ENCODE measurements at places on chromosomes 3 and 15.

GRCh38 chr15:71121442-71121841, 6.2 kb downstream of the THSD4 start:
- no peak for DNase-seq

DNA sequence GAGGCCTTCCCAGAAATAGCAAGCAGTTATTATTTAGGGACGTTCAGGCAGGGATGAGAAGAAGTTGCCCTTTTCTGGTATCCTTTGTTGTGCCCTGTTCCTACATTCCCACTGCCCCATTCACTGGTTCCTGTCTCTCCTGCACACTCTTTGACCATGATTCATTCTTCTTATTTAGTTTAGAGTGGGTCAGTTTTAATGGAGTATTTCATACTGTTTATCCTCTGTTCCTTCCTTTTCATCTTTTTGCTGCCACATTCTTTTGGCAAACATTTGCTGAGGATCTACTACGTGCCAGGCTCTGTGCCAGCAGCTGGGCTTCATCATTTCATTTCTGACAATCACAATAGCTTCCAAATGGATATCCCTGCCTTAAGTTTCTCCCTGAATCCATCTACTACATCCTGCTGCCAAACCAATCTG, 11.8 kb upstream of the EID1 start:
- DNase-seq, result no peak

DNA sequence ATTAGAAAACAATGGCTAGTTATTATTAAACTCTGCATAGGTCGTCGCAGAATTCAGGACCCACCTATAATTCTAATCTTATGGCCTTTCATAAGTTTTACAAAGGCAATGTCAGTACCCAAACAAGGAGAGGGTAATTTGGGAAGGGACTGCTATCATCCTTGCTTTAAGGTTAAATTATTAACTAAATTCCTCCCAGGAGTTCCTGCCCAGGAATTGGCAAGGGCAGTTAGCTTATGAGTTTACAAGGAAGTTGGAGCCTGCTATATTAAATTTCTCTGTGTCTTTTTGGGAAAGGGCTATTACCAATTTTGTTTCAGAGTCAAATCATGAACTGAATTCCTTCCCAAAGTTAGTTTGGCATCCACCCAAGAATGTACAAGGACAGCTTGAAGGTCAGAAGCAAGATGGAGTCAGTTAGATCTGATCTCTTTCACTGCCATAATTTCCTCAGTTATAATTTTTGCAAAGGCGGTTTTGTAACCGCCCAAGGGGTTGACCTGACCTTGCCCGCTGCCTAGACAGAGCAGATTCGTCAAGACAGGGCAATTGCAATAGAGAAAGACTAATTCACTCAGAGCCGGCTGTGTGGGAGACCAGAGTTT, 45.3 kb upstream of the LHFPL4 start:
- DNase-seq, result no peak

DNA sequence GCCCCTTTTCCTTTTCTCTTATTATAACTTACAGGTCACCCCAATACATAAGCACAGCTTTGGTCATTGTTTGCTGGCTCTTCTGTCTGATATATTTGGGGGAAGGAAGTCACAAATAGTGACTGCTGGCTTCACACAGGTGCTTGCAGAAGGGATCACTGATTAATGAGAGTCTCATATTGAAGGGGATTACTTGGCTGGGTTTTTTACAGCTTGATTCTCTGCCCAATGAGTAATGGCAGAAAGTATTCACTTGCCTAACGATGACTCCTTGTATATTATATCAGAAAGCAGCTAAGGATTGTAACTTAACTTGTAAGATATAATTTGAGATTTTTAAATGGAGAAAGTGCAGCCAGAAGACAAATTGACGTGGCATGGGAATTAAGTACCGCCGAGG, 119.3 kb upstream of the PFN2 start:
- no peak for DNase-seq

- no peak for DNase-seq
Measured at GRCh38 chr15:91499774-91500383, 353.6 kb upstream of the SLCO3A1 start.

DNA sequence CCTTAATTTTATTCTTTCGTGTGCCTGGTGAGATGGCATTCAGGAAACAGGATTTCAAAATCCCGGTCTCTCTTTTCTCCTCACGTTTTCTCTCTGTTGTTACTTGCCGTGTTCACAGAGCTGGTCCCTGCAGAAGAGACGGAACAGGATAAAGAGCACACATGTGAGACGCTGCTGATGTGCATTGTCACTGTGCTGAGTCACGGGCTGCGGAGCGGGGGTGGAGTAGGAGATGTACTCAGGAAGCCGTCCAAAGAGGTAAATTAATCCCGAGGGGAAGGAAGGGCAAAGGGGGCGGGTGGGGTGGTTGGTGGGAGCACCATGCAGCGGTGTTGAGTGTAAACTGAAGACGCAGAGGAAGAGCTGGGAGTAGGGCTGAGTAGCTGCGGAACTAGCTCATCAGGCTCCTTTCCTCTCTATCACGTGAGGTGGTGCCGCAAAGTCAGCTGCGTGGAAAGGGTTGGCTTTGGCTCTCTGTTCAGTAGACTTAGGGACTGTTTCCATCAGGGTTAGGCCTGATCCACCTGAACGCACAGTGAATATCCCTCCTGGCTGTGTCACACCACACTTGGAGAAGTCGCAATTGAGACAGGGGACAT, 164.8 kb upstream of the BHLHE40 start:
- no peak for DNase-seq

DNA sequence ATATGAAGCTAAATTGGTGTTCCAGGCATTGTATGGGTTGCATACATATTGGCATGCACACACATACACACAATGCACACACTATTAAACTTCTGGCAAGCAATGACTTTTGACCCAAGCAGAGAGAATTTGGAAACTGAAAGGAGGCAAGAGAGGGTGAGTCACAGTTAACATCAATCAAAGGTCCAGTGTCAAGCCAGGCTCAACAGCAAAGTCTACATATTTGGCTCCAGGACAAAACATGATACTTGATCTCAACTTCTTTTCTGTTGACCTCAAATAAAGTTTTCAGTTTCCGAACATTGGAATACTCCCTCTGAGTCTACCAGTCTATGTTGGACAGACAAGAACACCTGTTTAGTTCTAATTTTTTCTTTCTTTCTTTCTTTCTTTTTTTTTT, 28.3 kb downstream of the IL12A start:
- DNase-seq, result no peak

DNA sequence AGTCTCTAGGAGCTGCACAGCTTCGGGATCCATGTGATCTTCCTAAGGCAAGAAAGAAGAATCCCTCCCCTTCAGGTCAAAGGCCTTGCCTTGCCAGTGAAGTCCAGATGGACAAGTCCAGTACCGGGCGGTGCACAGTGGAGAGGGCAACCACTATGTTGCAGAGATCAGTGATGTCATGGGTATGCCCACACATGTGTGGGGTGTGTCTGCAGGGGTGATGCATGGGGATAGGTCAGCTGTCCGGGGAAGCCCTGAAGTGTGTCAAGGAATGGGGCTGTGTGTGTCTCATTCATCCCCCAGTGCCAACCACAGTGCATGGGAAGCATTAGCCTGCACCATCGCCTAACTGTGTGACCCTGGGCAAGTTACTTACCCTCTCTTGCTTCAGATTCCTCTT, 66.5 kb downstream of the TLE3 start:
- no peak for DNase-seq

- DNase-seq, result peak; percentile 48
Measured at GRCh38 chr15:41621200-41622193, 38.7 kb upstream of the MGA start.

GRCh38 chr15:97759363-97759762, 201.1 kb upstream of the ARRDC4 start:
- DNase-seq, result no peak

DNA sequence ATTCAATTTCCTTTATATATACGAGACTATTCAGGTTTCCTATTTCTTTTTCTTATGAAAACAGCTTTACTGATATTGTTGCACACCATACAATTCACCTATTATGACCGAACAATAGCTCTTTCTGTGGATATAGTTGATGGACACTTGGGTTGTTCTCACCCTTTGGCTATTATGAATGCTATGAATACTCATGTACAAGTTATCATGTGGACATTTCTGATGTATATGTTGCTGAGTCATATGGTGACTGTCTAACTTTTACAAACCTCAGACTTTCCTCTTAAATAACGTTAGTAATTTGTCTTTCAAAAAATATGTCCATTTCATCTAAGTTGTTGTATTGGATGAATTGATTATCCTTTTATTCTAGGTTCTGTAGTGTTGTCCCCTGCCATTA, 15.7 kb upstream of the USF3 start:
- no peak for DNase-seq

GRCh38 chr3:33790091-33790490, 8.3 kb upstream of the PDCD6IP start:
- no peak for DNase-seq

DNA sequence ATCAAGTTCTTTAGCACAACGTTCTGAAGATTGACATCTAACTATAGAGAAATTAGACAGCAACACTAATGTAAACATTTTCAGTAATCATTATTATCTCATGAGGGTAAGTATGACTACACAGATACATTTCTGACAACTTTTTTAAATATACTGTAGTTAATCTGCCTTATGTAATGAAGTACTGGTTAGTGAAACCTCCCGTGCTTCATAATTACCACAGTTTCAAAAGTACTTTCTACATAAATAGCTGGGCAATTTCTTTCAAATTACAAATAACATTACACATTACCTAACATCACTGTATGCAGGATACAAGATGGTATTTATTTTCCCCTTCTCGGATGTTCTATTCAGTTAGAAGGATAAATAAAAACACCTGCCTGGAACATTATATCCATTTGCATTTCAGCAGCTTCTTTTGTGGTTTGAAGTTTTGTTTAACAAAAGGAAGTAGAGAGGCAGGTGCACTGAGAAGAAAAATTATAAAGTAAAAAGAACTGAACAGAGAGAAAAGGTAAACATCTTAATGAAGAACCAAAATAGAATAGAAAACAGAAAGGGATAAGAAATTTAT, 1241.5 kb upstream of the GBE1 start:
- DNase-seq, result no peak

- DNase-seq, result no peak
Measured at GRCh38 chr15:78365917-78366316, 25.8 kb downstream of the CRABP1 start.

- no peak for DNase-seq
Measured at GRCh38 chr3:127630811-127631714, 2.1 kb downstream of the PODXL2 start.

DNA sequence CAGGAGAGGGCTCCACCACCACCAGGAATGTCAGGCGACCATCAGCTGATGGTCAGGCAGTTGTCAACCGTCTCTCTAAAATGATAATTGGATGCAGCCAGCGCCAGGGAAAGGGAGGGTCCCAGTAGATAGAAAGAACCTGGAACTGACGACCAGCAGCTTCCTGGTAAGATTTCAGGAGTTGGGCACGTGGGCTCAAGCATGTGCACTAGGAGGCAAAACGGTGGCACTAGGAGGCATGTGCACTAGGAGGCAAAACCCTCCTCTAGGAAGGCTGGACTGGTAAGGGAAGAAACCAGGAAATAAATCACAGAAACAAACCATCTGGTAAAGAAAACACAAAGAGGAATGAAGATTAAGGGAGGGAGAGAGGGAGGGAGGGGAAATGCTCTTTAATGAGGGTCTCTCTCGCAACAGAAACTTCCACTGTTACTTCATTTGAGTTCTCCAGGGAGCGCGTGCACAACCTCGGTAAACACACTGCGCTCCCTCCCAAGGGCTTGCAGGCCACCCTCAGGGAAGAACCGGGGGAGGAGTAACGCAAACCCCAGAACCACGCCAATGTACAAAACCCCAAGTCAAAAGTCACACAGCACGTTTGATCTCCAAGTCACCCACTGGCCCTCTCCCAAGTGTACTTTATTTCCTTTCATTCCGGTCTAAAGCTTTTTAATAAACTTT, 116.7 kb downstream of the XXYLT1 start:
- no peak for DNase-seq

GRCh38 chr3:64799606-64800005, 111.8 kb upstream of the ADAMTS9 start:
- DNase-seq, result no peak

GRCh38 chr15:44468709-44469385, 41.4 kb downstream of the CTDSPL2 start:
- no peak for DNase-seq

- no peak for DNase-seq
Measured at GRCh38 chr3:16789344-16790120, 95.2 kb upstream of the PLCL2 start.

DNA sequence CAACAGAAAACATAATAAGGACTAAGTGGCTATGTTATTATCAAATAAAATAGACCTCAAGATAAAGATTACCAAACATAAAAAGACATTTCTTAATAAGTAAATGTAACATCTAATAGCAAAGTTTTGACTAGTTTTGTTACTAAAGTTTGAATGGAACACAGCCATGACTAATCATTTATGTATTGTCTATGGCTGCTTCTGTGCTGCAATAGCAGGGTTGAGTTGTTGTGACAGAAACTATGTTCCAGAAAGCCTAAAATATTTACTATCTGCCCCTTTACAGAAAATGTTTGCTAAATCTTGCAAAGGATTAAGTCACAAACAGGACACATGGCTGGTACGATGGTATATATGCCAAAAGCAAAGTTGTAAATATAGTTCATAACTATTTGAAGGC, 37.9 kb upstream of the MYH15 start:
- no peak for DNase-seq

DNA sequence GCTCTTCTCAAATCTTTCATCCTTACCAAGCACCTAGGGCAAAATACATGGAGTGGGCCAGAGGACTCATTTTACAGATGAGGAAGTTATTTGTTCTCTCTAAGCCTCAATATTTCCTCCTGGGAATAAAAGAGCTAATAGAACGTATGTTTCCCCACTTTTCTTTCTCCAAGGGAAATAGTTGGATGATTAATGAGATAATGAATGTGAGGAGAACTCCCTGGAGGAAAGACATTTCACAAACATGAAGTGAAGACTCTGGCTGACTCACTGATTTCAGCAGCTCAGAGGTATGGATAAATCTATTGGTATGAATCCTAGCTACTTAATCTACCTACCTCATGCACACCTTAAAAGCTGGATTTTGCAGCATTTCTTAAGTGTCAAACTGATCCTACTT, 98.4 kb downstream of the ECT2 start:
- DNase-seq, result no peak

- DNase-seq, result no peak
Measured at GRCh38 chr3:125641891-125642290, 46.6 kb upstream of the OSBPL11 start.

- no peak for DNase-seq
Measured at GRCh38 chr15:78570710-78571109, 5.4 kb downstream of the CHRNA5 start.

DNA sequence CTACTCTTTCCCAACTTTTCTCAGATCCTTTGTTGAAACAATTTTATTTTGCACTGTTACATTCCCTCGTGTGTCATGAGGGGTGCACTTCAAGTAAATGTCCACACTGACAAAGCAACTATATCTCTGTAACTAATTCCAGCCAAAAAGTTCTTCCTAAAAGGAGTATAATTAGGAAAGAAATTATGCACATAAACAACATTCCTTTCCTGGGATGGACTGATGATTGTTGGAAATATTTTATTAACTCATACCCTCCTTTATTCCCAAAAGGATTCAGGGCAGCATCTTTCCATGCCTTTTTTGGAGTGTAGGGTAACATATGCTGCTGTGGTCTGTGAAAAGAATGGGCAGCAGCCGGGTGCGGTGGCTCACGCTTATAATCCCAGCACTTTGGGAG, 426.1 kb upstream of the THBS1 start:
- no peak for DNase-seq

GRCh38 chr15:49313650-49314049, 109.4 kb upstream of the FGF7 start:
- DNase-seq, result no peak

- DNase-seq, result no peak
Measured at GRCh38 chr15:77282333-77282732, 137.6 kb downstream of the PEAK1 start.

GRCh38 chr3:150150633-150151032, 179.9 kb upstream of the PFN2 start:
- no peak for DNase-seq
